ENCODE measurements at places on chromosomes 3 and 15. TPM values are rescaled to one million over a fixed set of nuclear protein-coding genes. Genes with fewer than 3 reads are reported as not detected.

GRCh38 chr3:115388166-115388565, 235.1 kb upstream of the GAP43 start:
- no peak overlapping the region for H3K4me3 ChIP-seq
- no peaks in the 10 kb centered on the region for H3K36me3 ChIP-seq
- H3K27me3 ChIP-seq, result no peaks in the 10 kb centered on the region
- DNase-seq, result no peak
- H3K4me1 ChIP-seq, result no peaks in the 10 kb centered on the region

Gene C3orf85
- not detected for total RNA-seq

DNA sequence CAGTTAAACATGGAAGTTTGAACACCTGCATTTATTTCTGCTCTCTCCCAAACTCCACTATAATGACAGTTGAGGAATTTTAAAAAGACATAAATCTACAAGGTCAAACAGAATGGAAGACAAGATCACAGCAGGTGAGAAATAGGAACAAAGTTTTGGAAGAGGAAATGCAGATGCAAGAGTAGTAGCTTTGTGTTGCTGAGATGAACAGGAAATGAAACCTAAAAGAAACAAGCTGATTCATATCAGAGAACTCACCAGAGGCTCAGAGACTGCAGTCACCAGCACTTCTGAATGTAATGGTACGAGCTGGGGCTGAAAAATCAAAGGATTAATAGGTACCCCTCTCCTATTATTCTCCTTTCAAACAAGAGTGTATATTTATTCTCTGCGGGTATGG, 459.9 kb downstream of the RAP2B start:
- H3K4me1 ChIP-seq, result no peaks in the 10 kb centered on the region
- H3K36me3 ChIP-seq, result no peaks in the 10 kb centered on the region
- no peak for DNase-seq

GRCh38 chr15:36596915-36597314, 17.5 kb downstream of the CDIN1 start:
- no peaks in the 10 kb centered on the region for H3K36me3 ChIP-seq
- no peak for DNase-seq
- no peak overlapping the region for H3K4me3 ChIP-seq
- no peaks in the 10 kb centered on the region for H3K27me3 ChIP-seq
- no peak overlapping the region for H3K27ac ChIP-seq
- no peaks in the 10 kb centered on the region for H3K4me1 ChIP-seq

GRCh38 chr3:152447511-152447910, 178.8 kb downstream of the MBNL1 start:
- no peak overlapping the region for H3K4me3 ChIP-seq
- H3K36me3 ChIP-seq, result no peaks in the 10 kb centered on the region
- no peaks in the 10 kb centered on the region for H3K27me3 ChIP-seq
- no peaks in the 10 kb centered on the region for H3K4me1 ChIP-seq
- DNase-seq, result no peak

DNA sequence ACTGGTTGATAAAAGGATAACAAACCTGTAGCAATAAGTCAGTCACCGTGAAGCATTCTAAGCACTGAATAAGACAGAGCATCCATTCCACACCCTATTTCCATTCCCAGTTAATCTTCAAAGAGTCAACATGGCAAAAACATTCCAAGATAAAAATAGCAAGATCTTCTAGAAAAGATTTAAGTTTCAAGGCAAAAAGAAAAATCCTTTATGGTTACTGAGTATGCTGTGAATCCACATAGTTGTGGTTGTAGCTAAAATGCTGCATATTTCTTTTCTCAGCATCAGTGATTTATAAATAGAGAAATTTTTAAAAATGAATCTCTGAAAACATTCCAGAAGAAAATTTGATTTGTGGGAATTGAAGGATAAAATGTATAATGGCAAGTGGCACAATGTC, 21.1 kb downstream of the GAP43 start:
- no peak for DNase-seq
- no peaks in the 10 kb centered on the region for H3K4me1 ChIP-seq
- H3K27me3 ChIP-seq, result no peaks in the 10 kb centered on the region
- H3K36me3 ChIP-seq, result no peaks in the 10 kb centered on the region

Gene ZNF620
- total RNA-seq, result 4.1 TPM

Gene HRG
- total RNA-seq, result not detected

DNA sequence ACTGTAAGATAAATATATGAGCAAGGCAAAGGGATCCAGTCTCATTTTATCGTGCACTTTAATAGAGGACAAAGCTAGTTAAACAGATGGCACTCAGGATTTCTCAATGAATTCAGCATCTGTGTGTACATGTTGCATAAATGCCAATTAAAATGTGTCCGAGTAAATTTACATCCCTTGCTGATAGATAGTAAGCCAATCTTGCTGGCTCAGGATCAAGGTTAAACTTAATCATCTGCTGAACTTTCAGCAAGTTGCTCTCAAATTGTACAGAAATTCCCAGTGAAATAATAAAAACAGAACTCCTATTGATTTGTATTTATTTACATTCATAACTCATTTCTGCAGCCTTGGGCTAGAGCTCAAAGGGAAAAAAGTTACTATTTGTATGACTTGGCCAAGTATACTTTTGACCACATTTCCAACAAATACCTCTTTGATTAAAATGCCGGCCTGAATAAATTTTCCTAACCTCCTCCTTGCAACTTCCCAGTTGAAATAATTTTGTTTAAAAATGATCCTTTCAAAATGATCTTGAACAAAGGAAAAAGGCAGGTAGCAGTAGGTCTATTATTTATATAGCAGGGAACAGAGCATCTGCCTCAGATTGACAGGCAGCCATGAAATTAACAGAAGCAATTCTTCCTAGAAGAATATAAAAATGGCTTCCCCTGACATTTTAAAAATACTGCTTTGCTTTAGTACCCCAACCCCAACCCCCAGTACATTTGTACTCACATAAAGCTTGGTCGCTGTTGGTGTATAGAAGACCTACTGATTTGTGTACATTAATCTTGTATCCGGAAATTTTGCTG, 1001.9 kb downstream of the ROBO1 start:
- H3K4me1 ChIP-seq, result no peaks in the 10 kb centered on the region
- no peak overlapping the region for H3K4me3 ChIP-seq
- H3K27me3 ChIP-seq, result no peaks in the 10 kb centered on the region
- DNase-seq, result no peak
- no peak overlapping the region for H3K27ac ChIP-seq
- no peaks in the 10 kb centered on the region for H3K36me3 ChIP-seq

Gene PRR20G
- total RNA-seq, result not detected

GRCh38 chr15:67091071-67091979, 25.9 kb downstream of the SMAD3 start:
- H3K4me3 ChIP-seq, result no peak overlapping the region
- no peaks in the 10 kb centered on the region for H3K27me3 ChIP-seq
- peaks cover 14% of the 10 kb centered on the region for H3K4me1 ChIP-seq
- no peaks in the 10 kb centered on the region for H3K36me3 ChIP-seq
- no peak for DNase-seq

Gene SEC22C
- total RNA-seq, result 48.8 TPM

Gene CFAP100
- not detected for total RNA-seq

DNA sequence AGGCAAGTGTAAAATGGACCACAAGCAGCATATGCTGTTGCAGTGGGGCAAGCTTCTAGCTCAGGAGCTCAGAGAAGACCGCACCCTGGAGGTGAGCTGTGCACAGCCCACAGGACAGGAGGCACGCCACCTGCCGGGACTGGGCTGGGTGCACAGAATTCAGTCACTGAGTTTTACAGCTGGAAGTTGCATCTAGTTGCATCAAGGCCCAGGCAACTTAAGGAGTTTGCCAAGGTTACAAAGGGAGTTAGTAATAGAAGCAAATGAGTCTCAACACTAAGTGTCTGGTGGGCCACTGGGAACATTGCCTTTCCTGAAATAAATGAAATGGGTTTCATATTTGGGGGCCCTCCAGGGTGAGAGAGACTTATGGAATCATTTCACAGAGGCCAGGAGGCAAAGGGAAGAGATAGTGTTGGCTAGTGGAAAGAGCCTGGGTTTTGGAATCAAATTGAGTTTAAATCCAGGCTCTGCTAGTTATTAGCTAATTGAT, 36.0 kb upstream of the TIMP4 start:
- DNase-seq, result no peak
- H3K36me3 ChIP-seq, result no peaks in the 10 kb centered on the region
- no peaks in the 10 kb centered on the region for H3K27me3 ChIP-seq

Gene UPK1B
- 6.7 TPM for total RNA-seq

Gene PCOLCE2
- 30.2 TPM for total RNA-seq

Gene APPL1
- total RNA-seq, result 42.4 TPM

DNA sequence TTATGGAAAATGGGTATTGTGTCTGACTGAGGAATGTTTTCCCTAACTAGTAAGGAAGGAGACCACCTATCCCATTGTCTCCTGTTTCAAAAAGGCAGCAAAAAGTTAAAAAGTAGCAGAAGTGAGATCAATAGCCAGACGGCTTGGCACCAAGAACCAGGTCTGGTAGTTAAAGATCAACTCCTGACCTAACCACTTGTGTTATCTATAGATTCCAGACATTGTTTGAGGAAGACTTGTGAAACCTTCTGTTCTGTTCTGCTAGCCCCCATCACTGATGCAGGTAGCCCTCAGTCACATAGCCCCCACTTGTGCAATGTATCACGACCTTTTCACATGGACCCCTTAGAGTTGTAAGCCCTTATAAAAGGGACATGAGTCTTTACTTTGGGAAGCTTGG, 46.3 kb upstream of the C2CD4B start:
- no peak for DNase-seq
- H3K27me3 ChIP-seq, result no peaks in the 10 kb centered on the region
- no peak overlapping the region for H3K27ac ChIP-seq
- H3K4me3 ChIP-seq, result no peak overlapping the region
- H3K4me1 ChIP-seq, result no peaks in the 10 kb centered on the region

Gene UBXN7
- 25.8 TPM for total RNA-seq

DNA sequence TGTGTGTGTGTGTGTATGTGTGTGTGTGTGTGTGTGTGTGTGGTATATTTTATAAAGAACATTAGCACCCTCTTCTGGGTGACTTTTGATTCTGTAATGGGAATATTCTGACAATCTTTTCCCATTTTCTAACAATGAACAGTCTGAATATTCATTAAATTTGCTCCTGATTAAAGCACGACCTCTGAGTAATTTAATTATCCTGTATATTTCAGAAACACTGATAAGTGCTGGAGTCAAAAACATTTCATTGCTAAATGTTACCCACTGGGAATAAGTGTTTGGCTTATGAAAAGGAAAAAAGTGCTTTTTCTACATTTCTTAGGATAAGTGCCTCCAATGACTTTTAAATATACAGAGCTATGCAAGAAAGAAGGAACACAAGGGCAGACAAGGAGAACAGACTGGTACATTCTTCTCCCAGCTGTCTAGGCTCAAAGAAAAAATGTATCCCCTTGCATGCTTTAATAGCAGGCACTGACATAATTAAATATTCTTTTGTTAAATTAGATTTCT, 32.3 kb upstream of the SYNPR start:
- no peaks in the 10 kb centered on the region for H3K27me3 ChIP-seq
- DNase-seq, result no peak
- no peaks in the 10 kb centered on the region for H3K36me3 ChIP-seq
- H3K4me3 ChIP-seq, result no peak overlapping the region
- no peak overlapping the region for H3K27ac ChIP-seq

Gene ZNF385D
- 4.3 TPM for total RNA-seq
